ENCODE measurements at places on chromosomes 7 and 10.

DNA sequence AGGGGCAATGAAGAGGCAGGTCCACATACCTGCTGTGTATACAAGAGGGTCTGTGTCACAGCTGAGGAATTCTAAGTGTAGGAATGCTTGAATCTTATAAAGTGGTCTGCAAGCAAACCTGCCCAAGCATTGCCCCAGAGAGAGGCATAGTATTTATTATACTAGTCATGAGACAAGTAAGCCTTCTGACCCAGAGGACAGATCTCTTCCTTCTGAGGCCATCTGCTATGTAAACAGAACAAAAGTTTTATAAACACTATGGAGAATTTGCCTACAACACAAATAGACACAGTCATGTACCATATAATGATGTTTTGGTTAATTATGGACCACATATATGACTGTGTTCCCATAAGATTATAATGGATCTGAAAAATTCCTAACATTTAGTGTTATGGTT, 388.2 kb downstream of the NEBL start:
- no peak for DNase-seq

DNA sequence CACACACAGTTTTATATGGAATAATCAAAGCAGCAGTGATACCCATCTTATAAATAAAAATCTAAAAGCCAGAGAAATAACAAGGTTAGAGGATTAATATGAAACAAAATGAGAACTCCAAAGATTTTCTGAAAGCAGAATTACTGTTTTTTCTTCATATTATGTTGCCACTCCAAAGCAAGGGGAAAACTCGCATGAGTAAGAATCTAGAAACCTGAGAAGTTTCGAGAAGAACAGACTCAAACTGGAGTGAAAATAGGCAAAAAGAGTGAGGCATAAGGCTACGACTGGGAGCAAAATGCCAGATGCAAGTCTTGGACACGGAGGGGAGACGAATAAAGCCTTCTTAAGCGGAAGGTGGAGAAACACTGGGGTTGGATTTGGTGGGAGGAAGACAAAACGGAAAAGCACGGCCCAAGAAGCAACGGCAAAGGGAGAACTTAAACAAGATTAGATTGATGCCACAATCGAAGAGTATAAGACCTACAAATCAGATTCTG, 923 bp downstream of the TNPO3 start:
- peak; percentile 23 for DNase-seq

- DNase-seq, result peak; percentile 20
Measured at GRCh38 chr7:38374507-38374906, 101.1 kb upstream of the TARP start.

DNA sequence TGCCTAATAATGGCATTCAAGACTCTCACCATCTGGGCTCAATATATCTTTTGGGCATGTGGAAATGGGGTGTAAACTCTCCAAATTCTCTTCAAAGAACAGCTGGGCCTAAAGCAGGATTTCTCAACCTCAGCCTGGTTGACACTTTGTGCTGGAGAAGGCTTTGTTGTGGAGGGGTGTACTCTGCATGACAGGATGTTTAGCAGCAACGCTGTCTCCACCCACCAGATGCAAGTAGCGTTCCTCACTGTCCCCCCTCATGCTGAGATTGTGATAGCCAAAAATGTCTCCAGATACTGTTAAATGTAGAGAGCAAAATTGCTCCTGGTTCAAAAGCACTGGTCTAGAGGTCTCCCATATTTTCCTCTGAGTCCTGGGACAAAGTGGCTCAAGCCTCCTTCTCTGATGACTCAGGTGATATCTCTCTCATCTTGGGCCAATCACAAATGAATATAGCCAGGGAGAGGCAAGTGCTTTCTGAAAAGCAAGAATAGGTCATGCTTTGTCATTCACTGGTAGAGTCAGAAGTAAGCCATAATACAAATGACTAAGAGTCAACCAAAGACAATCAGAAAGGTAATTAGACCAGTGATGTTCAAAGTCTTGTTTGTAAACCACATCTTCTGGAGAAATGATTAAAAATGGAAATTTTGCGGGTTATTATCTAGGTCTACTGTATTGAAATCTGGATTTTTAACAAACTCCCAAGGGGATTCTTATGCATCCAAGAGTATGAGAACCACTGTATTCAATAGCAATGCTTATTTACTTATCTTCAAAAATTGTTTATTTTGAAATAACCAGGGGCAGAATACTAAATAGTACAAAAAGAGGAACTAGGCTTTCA, 330.8 kb downstream of the PTEN start:
- DNase-seq, result peak; percentile 55

GRCh38 chr10:133095586-133095985, 7.9 kb downstream of the ADGRA1 start:
- no peak for DNase-seq

- DNase-seq, result no peak
Measured at GRCh38 chr7:138245682-138246081, 169.4 kb downstream of the AKR1D1 start.

DNA sequence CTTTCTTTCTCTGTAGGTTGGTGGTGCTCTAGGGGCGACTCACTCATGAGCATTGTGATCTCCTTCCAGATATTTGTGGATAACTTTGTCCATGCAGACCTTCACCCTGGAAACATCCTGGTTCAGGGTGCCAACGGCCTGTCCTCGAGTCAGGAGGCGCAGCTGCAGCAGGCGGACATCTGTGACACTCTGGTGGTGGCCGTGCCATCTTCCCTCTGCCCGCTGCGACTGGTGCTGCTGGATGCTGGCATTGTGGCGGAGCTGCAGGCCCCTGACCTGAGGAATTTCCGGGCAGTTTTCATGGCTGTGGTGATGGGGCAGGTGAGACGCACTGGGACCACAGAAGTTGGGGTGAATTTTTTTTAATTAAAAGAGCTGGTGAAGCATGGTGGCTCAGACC, 9.6 kb upstream of the NDUFB2 start:
- no peak for DNase-seq

- DNase-seq, result peak; percentile 82
Measured at GRCh38 chr10:69861251-69862240, 59.8 kb downstream of the COL13A1 start.

- peak; percentile 68 for DNase-seq
Measured at GRCh38 chr10:89301232-89301631, 614 bp upstream of the IFIT2 start.

- no peak for DNase-seq
Measured at GRCh38 chr7:50307368-50308032, 3.0 kb downstream of the IKZF1 start.

GRCh38 chr7:35691827-35692307, 3.1 kb downstream of the HERPUD2 start:
- DNase-seq, result no peak

GRCh38 chr10:79195091-79195923, 126.5 kb downstream of the ZMIZ1 start:
- peak; percentile 79 for DNase-seq

DNA sequence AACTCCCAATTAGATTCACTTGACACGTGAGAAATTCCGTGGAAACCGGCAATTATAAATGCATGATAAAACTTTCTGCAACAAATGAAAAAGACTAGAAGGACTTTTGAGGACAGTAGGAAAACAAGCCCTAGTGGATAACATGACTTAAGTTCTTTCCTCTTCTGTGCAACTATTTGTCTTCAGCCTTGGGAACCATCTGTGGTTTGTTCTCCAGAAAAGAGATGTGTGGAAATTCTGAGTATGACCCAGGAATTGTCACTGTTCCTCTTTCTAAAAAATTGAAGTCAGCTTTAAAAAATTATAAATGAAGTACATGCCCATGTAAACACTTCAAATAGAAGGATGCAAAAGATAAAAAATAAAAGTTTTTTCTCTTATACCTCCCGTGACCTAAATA, 128.6 kb upstream of the SVIL start:
- no peak for DNase-seq

DNA sequence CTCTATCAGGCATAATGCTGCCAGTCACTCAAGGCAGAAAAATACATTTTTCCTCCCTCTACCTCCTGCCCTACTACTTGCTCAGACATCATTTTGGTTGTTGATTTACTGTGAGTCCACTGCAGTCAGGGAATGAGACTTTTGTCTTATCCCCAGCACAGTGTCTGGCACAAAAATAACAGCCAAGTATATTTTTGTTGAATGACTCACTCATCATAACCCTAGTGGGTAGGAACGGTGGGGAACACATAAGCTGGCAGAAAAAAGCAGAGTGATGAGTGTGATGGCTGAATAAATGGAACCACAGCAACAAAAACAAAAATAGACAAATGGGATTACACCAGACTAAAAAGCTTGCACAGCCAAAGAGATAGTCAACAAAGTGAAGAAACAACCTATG, 65.8 kb upstream of the LAMB4 start:
- no peak for DNase-seq

DNA sequence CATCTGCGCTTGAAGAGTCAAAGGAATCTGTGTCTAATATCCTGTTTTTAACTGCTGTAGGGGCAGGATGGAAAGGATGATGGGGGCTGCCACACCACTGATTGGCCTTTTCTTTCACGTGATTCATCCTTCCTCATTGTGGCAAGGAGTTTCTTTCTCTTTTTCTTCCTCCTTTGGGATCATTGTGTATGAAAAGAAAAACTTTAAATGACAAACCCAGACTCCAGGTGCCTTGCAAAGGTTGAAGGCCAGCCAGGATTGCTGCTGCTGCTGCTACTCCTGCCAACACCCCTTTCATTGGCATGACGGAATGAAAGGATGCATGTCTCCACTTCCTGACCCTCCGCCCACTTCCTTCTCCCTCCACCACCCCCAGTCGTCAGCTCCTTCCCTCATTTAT, 6.5 kb upstream of the OIT3 start:
- DNase-seq, result no peak

DNA sequence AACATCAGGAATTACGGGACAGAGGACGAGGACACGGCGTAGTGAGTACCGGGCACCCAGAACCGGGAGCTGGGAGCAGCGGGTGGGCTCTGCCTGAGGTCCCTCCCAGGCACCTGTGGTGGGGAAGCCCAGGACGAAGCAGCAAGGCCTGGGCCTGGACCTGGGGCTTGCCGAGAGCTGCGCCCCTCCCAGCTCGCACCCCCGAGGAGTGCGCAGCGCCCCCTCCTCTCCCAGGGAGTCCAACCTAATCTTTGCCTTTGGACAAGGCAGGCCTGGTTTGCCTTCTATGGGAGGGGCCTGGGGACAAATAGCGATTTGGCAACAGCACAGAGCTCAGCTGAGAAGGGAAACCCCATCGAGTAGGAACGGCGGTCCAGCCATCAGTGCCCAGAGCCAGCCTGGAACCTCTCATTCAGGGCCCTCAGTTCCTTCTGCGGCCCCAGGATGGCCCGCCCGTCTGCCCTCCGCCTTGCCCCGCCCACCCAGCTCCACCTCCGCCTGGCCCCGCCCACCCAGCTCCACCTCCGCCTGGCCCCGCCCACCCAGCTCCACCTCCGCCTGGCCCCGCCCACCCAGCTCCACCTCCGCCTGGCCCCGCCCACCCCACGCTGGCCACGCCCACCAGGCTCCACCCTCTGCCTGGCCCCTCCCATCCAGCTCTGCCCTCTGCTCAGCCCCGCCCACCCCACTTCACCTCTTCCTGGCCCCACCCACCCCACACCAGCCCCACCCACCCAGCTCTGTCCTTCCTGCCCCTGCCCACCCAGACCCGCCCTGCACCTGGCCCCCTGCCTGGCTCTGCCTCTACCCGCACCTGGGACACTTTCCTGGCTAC, 32.5 kb upstream of the KNDC1 start:
- DNase-seq, result no peak

- DNase-seq, result no peak
Measured at GRCh38 chr10:130894471-130894870, 417.1 kb downstream of the TCERG1L start.

DNA sequence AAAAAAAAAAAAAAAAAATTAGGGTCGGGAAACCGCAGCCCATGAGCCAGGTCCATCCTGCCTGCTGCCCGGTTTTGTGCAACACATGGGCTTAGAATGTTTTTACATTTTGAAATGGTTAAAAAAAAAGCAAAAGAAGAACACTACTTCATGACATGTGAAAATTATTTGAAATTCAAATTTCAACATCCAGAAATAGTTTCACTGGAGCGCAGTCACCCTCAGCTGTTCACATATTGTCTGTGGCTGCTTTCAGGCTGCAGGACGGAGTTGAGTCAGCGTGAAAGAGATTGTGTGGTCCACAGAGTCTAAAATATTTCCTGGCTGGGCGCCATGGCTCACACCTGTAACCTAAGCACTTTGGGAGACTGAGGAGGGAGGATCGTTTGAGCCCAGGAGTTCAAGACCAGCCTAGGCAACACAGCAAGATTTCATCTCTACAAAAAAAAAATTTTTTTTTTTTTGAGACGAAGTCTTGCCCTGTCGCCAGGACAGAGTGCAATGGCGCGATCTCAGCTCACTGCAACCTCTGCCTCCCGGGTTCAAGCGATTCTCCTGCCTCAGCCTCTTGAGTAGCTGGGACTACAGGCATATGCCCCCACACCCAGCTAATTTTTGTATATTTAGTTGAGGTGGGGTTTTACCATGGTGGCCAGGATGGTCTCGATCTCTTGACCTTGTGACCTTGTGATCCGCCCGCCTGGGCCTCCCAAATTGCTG, 63.9 kb upstream of the ECHDC3 start:
- DNase-seq, result peak; percentile 86

GRCh38 chr10:28169525-28169924, 133.3 kb downstream of the MPP7 start:
- no peak for DNase-seq

GRCh38 chr10:130857631-130858295, 453.8 kb downstream of the TCERG1L start:
- no peak for DNase-seq

All from AG10803 (cell line).